ENCODE measurements at places on chromosomes 7 and 10. TPM values are rescaled to one million over a fixed set of nuclear protein-coding genes. Genes with fewer than 3 reads are reported as not detected.

GRCh38 chr7:135321556-135321955 lies 87.9 kb downstream of the STRA8 start:
- no peak for DNase-seq
- no peak overlapping the region for H3K27ac ChIP-seq
- no peak overlapping the region for H3K4me3 ChIP-seq
- no peaks in the 10 kb centered on the region for H3K27me3 ChIP-seq
- no peaks in the 10 kb centered on the region for H3K4me1 ChIP-seq
- no peaks in the 10 kb centered on the region for H3K36me3 ChIP-seq

DNA sequence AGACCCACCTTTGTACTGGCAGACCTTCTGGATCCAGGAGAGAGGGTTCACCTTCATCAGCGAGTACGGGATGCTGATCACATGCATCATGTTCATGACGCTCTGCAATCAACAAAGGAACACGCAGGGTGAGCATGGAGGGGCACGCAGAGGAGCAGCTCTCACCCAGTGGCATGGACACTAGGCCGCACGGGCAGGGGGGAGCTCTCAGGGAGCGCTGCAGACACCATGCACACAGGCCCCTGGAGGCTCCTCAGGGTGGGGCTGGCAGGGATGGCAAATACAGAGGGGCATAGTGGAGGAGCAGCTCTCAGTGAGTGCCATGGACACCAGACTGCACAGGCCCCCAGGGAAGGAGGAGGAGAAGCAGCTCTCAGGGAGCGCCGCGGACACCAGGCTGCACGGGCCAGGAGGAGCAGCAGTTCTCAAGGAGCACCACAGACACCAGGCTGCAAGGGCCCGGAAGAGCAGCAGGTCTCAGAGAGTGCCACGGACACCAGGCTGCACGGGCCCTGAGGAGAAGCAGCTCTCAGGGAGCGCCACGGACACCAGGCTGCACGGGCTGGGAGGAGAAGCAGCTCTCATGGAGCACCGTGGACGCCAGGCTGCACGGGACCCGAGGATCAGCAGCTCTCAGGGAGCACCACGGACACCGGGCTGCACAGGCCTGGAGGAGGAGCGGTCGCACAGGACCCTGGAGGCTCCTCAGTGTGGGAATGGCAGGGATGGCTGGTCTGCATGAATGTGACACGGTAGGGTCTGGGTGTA lies 249.5 kb downstream of the ZMYND11 start:
- no peak for DNase-seq
- no peak overlapping the region for H3K27ac ChIP-seq
- H3K36me3 ChIP-seq, result peaks cover 31% of the 10 kb centered on the region
- no peaks in the 10 kb centered on the region for H3K27me3 ChIP-seq

DNA sequence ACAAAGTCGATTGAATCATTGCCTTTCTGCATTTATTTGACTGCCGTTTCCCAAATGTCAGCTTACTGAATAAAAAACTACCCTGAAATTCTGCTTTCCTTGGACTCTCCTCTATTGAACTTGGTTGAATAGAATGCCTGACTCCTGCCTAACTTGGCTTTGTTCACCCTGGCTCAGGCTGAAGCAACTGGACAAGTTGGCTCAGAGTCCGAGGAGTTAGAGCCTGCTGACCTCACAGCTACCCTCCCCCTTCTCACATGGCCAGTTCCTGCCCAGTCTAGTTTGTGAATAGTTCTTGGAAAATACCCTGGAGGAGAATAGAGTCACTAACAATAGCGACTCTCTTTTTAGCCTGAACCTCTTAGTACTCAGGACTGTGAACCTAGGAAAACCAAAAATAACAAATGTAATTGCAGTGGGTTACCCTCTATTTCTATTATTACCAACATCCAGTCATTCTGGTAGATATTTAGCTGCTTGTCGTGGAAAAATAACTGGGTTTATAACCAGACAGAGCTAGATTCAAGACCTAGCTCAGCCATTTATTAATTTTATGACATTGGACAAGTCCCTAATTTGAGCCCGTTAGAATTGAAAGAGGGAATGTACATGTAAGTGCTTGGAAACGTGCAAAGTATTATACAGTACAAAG lies 17.3 kb upstream of the NRBF2 start:
- DNase-seq, result peak; percentile 75
- no peaks in the 10 kb centered on the region for H3K27me3 ChIP-seq
- H3K27ac ChIP-seq, result peak overlapping the region; percentile 63
- peaks cover 22% of the 10 kb centered on the region for H3K4me1 ChIP-seq
- H3K36me3 ChIP-seq, result no peaks in the 10 kb centered on the region

- H3K36me3 ChIP-seq, result no peaks in the 10 kb centered on the region
- no peak for DNase-seq
- H3K4me1 ChIP-seq, result no peaks in the 10 kb centered on the region
- H3K27ac ChIP-seq, result no peak overlapping the region
- no peaks in the 10 kb centered on the region for H3K27me3 ChIP-seq
Measured at GRCh38 chr10:34006471-34006870, 672.0 kb upstream of the NRP1 start.

DNA sequence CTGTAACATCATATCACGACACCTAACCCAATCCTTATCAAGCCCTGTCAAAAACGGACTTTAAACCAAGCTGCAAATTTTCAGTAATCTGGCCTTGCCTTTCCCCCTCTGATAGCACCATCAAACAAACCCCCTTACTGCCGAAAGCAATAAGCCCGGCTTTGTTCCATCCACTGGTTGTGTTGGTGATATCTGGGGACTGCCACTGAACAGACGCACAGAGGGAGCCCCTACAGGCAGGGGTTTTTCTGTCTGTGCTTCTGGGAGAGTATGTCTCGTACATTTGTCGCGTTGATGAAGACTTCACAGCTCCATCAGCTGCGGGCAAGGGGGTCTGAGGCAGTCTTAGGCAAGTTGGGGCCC lies 550 bp upstream of the PLAU start:
- no peak for DNase-seq
- H3K27ac ChIP-seq, result peak overlapping the region; percentile 75
- H3K4me1 ChIP-seq, result peaks cover 43% of the 10 kb centered on the region
- no peaks in the 10 kb centered on the region for H3K36me3 ChIP-seq

GRCh38 chr10:123886292-123886691 lies 5.3 kb downstream of the CPXM2 start:
- H3K4me1 ChIP-seq, result no peaks in the 10 kb centered on the region
- H3K27me3 ChIP-seq, result peaks cover 7% of the 10 kb centered on the region
- DNase-seq, result no peak
- H3K36me3 ChIP-seq, result no peaks in the 10 kb centered on the region
- H3K4me3 ChIP-seq, result no peak overlapping the region
- H3K27ac ChIP-seq, result no peak overlapping the region

- H3K27ac ChIP-seq, result no peak overlapping the region
- no peak for DNase-seq
- H3K36me3 ChIP-seq, result no peaks in the 10 kb centered on the region
- H3K4me3 ChIP-seq, result no peak overlapping the region
- no peaks in the 10 kb centered on the region for H3K4me1 ChIP-seq
Measured at GRCh38 chr7:15905251-15906040, 219.0 kb upstream of the MEOX2 start.

DNA sequence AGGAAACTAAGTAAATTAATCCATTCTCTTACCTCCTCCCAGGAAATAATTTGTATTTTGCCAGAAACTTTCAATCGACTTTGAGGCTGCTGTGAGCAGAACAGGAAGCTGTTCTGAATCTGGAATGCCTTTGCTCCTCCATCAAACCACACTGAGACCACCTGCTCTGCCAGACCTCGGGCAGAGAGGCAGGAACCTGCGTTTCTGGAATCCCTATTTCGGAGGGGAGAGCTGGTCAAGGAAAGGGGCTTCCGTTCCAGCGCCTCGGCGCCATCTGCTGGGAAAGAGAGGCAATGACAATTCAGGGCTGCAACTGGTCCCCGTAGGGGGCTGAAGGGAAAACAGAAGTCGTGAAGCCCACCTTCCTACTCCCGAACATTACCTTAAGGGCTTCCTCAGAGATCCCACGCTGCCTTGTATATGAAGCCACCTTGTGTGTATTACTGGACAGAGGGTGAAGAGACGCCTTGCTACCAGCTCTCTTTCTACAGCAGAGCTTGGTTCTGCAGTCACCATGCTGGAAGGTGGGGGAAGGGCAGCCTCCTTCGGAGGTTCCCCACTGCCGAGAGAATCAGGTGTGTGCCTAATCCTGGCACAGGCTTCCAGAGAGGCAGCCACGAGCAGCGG lies 31.2 kb downstream of the ZNF467 start:
- H3K4me1 ChIP-seq, result peaks cover 8% of the 10 kb centered on the region
- H3K36me3 ChIP-seq, result no peaks in the 10 kb centered on the region
- H3K4me3 ChIP-seq, result peak overlapping the region; percentile 33
- no peak overlapping the region for H3K27ac ChIP-seq

DNA sequence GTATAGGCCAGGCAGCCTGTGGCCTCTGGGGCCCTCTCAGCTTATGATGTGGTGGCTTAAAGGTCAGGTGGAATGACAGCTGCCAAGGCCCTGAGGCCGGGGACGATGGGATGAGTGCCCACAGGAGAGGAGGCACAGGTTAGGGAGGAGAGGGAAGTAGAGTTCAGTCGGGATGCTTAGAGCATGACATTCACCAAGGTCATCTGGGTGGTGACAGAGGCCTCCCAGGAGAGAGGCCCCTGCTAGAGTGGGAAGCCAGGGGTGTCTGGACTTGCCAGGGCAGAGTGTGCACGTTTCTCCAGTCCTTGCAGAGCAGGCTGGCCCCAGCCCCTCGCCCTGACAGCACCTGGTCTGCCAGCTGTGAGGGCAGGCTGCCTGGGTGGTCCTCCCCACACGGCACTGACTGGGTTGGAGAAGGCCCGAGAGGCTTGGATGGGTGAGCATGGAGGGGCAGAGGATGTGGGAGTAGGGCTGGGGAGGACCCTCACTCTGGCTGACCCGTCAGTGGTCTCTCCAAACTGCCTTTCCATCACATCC lies 1.5 kb downstream of the CALHM1 start:
- no peaks in the 10 kb centered on the region for H3K36me3 ChIP-seq
- no peak overlapping the region for H3K27ac ChIP-seq
- no peaks in the 10 kb centered on the region for H3K27me3 ChIP-seq
- H3K4me3 ChIP-seq, result no peak overlapping the region
- peaks cover 8% of the 10 kb centered on the region for H3K4me1 ChIP-seq

GRCh38 chr7:115704884-115705283 lies 325.7 kb downstream of the TFEC start:
- no peak for DNase-seq
- no peak overlapping the region for H3K27ac ChIP-seq
- H3K4me3 ChIP-seq, result no peak overlapping the region
- H3K27me3 ChIP-seq, result no peaks in the 10 kb centered on the region
- H3K4me1 ChIP-seq, result no peaks in the 10 kb centered on the region

DEPP1 gene
- 160 TPM for total RNA-seq

DNA sequence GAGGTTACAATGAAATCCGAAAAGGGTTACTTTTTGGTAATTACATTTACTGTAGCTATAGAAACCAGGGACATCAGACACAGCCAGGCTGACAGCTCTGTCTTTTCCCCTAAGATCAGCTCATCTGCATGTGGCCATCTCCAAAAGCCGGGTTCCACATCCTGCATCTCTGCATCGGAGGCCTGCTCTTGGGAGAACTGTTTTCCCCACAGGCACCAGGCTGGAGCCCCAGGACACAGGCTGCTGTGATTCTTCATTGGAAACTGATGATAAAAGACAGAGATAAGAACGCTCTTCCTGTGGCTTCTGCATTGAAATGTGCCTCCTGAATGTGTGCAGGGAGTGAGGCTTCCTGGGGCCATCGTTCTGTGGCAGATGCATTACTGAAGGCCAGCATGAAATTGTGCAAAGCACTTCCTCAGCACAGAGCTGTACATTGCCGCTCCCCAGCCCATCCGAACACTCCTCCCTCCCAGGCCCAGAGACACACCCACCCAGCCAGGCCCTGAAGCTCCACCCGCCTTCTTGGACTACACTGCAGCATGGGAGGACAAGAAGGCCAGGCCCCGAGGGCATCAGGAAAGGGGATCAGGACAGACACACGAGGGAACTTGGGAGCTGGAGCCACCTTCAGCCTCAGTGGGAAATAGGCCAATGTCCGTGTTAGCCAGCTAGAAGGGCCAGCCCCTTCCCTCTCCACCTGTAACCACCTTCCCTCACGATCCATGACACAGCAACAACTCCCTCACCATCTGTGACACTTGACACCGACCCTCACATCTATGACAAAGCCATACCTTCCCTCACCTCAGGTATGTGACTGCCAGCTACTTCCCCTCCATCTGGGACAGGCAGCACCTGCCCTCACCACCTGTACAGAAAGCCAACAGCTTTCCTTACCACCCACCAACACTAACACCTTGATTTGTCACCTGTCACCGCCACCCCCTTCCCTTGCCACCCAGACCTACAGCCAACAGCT lies 113.2 kb downstream of the GRID1 start:
- H3K27me3 ChIP-seq, result no peaks in the 10 kb centered on the region
- no peak overlapping the region for H3K27ac ChIP-seq
- DNase-seq, result peak; percentile 53
- no peaks in the 10 kb centered on the region for H3K36me3 ChIP-seq
- no peaks in the 10 kb centered on the region for H3K4me1 ChIP-seq

SLC35G1 gene
- total RNA-seq, result 4.4 TPM

- no peak overlapping the region for H3K4me3 ChIP-seq
- peaks cover 20% of the 10 kb centered on the region for H3K4me1 ChIP-seq
- no peaks in the 10 kb centered on the region for H3K36me3 ChIP-seq
Measured at GRCh38 chr10:974785-975074, 13.5 kb upstream of the GTPBP4 start.

ADAM22 gene
- total RNA-seq, result 4.3 TPM

PRKAR2B gene
- total RNA-seq, result 7.9 TPM

DNA sequence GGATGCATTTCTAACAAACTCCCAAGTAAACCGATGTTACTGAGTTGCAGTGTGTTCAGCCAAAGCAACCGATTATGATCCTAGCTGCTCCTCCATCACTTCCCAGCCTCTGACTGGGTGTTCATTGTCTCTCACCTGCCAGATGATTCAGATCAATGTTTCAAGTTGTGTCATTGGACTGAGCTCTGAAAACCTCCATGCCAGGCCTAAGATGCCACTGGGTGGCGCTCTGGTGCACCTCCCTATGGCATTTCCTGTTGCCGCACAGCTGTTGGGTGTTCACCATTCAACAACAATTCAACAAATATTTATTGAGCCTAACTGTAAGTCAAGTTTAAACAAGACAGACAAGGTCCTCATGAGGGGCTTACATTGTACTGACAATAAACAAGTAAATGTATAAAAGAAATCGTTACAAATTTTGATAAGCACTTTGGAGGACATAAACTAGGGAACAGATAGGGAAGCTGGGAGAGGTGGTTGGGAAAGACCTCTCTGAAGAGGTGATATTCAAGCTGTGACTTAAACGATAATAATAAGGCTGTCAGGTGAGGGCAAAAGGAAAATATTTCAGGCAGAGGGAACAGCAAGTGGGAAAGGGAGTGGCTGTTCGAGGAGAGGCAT lies 22.8 kb downstream of the RGR start:
- no peak overlapping the region for H3K4me3 ChIP-seq
- no peak for DNase-seq
- peaks cover 4% of the 10 kb centered on the region for H3K4me1 ChIP-seq
- H3K27me3 ChIP-seq, result no peaks in the 10 kb centered on the region
- no peaks in the 10 kb centered on the region for H3K36me3 ChIP-seq
- H3K27ac ChIP-seq, result no peak overlapping the region

RGR gene
- 0.41 TPM for total RNA-seq

- H3K4me3 ChIP-seq, result no peak overlapping the region
- H3K27ac ChIP-seq, result no peak overlapping the region
- DNase-seq, result no peak
- H3K4me1 ChIP-seq, result no peaks in the 10 kb centered on the region
Measured at GRCh38 chr10:1411451-1411850, 325.9 kb downstream of the ADARB2 start.

TFPI2 gene
- 7.1 TPM for total RNA-seq
